Breast epithelium (tissue), 4 donors: ENCODE measurements at places on chromosomes 5 and 9.
A peak's percentile ranks its signal among the peaks of the same experiment; 100 is the strongest.

GRCh38 chr9:3968891-3969290, 331.0 kb downstream of the GLIS3 start:
- no peak for DNase-seq

GRCh38 chr9:133563291-133563796, 28.8 kb downstream of the ADAMTSL2 start:
- no peak for DNase-seq

DNA sequence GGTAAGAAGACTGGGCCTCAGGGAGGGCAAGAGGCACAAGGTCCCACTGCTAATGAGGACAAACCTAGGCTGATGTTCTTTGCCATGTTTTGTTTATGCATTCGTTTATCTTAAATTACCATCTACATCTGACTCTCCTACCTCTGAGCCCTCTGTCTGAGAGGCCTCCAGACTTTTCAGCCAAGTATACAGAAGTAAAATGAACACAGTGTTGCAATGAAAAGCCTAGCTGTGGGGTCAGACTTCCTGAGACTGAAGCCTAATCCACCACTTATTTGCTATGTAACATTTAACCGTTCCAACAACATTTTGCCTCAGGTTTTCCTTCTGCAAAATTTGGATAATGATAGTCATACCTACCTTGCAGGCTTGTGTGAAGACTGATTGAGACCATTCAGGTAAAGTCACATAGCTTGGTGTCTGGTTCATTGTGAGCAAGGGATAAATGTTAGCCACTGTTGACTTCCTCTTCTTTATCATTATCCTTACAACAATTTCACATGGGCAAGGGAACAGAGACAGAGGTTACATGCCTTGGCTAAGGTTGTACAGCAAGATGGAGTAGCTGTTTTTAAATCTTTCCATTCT, 374.9 kb upstream of the CLINT1 start:
- DNase-seq: no peak

GRCh38 chr9:16197578-16198370, 644.9 kb downstream of the CCDC171 start:
- DNase-seq: no peak

DNA sequence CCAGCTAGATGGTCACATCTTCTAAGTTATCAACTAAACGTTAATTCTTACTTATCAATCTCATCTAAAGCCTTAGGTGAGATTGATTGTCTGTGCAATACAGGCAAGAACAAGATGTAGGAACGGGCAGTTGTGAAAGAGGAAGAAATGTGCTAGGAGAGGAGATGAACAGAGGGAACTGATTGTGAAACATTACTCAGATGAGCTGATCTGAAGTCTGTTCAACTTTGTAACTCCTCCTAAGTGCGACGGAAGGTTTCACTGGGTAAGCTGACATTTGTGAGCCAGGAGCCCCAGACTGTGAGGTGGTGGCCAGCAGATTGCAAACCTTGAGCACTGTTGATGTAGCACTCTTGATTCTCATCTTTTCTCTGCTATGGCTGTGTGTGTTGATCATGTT, 204.1 kb downstream of the CD180 start:
- DNase-seq: no peak

- DNase-seq: no peak
These were observed 2.7 kb downstream of the GCNT4 start for GRCh38 chr5:75049456-75050351.

- no peak for DNase-seq
These were observed 76.1 kb downstream of the C9orf50 start for GRCh38 chr9:129544761-129545160.

DNA sequence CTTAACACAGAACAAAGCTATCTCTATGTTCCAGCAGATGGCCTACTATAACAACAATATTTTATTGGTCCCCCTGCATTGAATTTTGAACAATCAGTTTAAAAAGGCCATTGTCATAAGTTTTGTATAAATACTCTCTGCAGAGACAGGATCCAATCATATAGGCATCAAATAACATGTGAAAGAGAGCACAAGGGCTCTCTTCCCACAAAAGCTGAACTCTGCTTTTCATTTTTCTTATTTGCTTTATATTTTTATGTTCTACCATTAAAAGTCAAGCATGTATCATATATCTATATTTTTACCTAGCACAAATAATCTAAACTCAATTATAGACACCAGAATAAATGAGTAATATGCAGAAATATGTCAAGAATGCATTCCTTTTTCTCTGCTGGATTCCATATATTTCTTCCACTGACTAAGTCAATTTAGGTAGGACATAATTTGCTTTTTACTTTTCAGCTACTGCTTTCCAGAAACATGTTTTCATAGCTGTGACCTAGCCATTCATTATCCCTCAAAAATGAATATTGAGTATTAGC, 143.6 kb downstream of the CDH9 start:
- DNase-seq: no peak

DNA sequence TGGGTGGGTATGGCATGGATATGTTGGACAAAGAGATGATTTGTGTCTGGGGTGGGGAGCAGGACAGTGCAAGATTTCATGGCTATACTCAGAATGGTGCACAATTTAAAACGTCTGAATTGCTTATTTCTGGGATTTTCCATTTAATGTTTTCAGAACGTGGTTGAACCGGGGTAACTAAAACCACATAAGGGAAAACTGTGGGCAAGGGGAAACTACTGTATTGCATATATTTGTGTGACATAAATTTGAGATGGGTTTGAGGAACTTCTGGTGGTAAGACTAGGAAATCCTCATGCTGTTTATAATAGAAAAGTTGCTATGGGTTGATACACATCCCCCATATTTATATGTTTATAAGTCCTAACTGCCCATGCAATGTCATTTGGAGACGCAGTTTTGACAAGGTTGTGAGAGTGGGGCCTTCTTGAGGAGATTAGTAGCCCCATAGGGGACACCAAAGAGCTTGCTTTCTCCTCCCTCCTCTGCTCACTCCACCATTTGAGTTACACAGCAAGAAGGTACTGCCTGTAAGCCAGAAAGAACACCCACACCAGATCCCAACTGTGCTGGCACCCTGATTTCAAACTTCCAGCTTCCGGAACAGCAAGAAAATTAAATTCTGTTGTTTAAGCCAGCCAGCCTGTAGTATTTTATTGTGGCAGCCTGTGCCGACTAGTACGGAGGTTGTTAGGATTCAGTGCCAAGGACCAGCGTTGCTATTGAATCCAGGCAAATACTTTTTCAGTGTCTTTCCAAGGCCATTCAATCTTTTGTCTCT, 2118.9 kb downstream of the MAT2B start:
- DNase-seq: no peak

DNA sequence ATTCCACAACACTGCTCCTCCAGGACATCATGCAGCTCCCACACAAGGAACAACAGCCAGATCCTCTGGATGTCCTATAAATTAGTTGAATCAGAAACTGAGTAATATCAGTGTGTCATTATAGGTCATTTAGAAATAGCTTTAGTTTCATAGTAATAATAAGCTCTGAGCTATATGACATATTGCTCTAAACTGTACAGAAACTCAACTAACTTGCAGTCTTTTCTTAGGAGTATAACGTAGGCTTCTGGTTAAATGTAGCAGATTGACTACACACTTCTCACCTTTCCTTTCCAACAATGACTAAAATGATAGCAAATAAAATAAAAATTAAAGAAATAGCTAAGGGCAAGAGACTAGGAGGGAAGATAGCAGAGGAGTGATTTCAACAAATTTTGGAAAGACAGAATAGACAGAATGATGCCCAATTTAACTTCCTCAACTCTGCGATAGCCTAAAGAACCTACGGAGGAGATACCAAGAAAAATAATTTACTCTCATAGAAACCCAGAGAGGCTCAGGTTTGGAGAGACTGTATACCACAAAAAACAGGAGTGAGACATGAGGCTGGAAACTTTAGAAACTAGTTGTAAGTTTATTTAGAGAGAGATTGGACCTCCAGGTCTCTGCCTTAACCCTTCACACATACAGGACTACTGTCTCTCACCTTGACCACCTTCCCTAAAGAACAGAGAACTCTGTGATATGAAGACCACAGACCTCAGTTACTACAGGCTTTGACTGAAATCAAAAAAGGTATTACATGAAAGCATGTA, 193.7 kb downstream of the TSSK1B start:
- DNase-seq: no peak

DNA sequence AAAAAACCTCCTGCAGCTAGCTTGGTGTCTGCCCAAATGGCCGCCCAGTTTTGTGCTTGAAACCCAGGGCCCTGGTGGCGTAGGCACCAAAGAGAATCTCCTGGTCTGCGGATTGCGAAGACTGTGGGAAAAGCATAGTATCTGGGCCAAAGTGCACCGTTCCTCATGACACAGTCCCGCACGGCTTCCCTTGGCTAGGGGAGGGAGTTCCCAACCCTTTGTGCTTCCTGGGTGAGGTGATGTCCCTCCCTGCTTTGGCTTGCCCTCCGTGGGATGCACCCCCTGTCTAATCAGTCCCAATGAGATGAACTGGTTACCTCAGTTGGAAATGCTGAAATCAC, 83.0 kb upstream of the JAK2 start:
- DNase-seq: no peak

GRCh38 chr5:92163906-92164305, 780.8 kb upstream of the ARRDC3 start:
- DNase-seq: no peak

DNA sequence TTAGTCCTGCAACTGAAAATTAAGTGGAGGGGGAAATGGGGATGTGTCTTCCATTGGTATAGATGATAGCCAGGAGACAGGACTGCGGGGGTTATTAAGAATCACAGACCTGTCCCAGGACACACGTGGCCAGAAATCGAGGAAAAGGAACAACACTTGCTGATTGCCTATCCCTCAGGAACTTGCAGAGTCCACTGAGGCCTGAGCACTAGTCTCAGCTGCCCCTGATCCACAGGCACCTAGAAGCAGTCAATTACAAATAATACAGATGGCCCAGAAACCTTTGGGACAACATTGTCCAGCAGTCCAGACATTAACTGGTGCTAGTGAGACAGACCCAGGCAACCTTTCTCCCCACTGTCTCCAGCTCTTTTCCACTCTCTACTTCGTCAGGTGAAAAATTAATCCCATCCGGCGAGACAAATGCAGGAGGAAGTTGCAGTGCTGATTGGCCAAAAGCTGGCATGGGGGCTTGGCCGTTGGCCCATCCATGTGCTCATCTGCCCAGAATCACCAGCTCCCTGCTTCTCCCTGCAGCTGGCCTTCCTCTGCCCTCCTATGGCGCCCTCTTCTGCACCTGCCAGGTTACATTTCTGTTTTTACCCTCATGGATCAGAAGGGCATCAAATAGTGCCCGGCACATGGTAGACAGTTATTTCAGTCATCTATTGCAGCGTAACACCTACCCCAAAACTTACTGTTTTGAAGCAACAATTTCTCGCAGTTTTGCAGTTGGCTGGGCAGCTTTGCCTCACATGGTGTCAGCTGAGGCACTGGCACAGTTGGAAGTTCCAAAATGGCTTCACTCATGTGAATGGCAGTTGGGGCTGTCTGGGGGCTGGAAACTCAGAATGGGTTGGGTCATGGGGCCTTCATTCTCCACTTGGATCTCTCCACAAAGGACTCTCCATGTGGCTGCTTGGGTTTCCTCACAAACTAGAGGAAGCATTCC, 3.6 kb upstream of the B4GALT1 start:
- DNase-seq: peak; percentile 86

DNA sequence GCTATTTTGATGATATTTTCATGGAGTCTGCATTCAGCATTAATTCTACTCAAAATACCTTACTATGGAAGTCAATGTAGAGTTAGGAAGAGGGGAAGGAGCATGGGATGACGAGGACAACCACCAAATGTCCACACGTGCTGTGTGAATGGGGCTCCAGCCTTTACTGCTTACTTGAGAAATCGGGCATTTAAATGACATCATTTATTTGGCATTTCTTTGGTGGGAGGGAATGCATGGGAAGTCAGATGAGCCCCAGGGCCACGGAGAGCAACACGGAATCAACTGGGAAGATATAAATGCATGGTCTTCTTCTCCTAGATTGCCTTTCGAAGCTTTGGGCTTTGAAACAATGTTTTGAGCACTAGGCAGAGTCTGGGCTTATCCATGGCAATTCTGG, 458.5 kb upstream of the KLF4 start:
- no peak for DNase-seq

- DNase-seq: no peak
These were observed 249.8 kb upstream of the ZNF608 start for GRCh38 chr5:124996023-124996763.

DNA sequence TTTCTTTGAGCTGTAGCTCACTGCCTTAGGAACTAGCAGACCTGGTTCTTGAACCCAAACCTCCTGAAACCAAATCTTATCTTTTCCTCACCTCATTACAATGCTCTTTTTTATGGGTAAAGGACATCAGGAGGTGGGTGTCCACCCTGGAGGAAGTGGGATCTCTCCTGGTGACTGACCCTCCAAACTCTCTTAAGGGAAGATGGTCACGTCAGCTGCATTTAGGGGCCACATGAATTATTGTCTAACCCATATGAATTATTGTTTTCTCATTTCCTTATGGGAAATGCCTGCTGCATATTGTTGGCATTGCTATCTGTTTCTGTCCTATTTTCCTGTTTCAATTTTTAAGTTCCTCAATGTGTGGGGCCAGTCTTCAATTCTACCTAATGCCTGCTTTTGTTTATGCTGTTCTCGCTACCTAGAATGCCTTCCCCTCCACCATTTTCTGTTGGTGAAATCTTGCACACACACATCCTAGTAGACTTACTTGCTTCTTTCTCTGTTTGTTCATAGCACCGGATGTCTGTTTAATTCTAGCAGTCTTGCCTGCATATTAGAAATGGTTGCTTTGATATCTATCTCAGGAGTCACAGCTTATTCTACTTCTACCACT, 22.0 kb upstream of the SPINK1 start:
- DNase-seq: no peak

GRCh38 chr9:127567730-127568617, 44.1 kb upstream of the STXBP1 start:
- no peak for DNase-seq

DNA sequence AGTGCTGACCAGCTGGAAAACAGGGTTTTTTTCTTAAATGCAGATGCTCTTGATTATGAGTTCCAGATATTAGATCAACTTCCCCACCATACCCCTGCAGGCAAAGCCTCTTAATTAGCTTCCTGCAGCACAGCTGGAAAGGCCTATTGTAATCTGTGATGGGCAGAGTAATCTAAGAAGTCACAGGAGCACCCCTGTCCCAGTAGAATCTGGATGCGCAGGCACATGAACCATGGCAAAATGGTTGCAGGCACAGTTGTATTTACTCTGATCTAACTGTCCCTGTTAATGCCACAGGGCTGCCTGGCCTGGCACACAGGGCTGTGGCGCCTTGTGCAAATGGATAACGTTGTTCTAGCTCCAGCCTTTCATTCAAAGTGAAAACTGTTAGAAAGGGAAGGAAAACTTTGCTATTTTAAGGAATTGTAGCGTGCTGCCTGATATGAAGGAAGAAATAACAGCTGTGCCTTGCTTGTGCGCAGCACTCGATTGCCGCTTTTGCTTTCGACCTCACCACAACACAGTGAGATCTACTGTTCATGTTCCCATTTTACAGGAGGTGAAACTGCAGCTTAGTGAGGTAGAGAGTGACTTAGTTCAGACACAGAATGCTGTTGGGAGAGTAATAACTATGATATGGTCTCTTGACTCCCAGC, 2.3 kb downstream of the TGFBI start:
- no peak for DNase-seq

DNA sequence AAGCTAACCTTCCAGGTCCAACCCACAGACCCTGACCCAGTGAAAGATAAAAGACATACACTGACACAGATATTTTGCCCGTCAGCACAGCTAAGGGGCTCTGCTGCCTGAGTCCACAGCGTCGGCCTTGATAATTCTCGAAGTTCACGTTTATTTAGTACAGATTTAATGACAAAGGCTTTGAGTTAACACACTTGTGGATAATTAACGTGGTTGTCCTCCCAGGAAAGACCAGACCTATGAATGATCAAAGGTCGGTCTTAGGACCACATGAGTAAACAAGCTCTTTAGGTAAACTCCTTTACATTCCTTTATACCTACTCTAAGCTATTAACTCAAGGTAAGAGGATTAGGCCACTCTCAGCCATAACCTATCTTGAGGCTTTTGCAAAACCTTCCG, 11.3 kb upstream of the TEX10 start:
- no peak for DNase-seq
